ENCODE measurements at places on chromosomes 6 and 20.

- DNase-seq = no peak
Measured at GRCh38 chr6:106643061-106643460, 13.7 kb downstream of the QRSL1 start.

- DNase-seq = no peak
Measured at GRCh38 chr20:32780749-32781655, 18.8 kb downstream of the DNMT3B start.

DNA sequence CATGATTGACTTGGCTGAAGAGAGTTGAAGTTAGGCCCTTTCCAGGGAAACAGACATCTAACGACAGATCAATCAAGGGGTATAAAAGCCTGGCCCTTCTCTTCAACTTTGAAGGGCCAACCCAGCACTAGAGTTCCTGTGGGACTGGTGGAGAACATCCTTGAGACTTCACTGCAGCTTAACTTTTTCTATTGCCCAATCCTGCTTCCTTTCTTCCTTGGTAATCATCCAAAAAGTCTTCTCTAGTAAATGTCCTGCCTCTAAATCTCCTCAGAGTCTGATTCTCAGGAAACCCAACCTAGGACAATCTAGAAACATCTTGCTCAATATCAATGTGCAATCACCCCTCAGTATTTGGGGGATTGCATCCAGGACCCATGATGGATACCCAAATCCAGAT, 1.9 kb downstream of the MKKS start:
- DNase-seq = no peak

DNA sequence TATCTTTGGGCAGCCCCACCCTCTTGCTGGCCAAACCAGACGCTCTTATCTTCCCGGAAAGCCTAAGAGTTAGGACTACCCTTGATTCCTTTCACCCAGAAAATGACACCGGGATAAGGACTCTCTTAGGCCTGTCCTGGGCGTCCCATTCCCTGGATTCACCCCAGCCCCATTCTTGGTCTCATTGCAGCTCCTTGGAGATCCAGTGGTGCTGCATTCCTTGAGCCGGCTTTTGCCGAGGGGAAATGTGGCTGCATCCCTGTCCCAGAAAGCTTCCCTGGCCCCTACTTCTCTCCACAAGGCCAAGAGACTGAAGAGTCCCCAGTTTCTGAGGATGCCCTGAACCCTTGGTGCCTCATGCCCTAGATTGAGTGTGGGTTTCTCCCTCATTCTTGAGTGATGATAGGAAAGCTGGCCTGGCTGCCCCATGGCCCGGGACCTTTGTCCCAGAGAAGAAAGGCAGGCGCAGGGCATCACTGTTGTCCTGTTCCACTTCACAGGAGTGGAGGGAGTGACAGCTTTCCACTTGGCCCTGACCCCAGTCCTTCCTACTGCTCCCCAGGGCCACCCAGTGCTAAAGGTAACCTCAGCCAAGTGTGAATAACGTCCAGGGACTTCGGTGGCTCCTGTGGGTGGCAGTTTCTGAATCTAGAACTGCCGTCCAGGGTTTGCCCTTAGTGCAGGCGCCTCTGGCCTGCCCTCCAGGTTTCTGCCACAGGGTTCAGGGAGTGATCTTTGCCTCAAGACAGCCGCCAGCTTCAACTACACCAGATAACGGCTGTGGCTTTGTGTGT, 42.7 kb upstream of the MYL9 start:
- no peak for DNase-seq

DNA sequence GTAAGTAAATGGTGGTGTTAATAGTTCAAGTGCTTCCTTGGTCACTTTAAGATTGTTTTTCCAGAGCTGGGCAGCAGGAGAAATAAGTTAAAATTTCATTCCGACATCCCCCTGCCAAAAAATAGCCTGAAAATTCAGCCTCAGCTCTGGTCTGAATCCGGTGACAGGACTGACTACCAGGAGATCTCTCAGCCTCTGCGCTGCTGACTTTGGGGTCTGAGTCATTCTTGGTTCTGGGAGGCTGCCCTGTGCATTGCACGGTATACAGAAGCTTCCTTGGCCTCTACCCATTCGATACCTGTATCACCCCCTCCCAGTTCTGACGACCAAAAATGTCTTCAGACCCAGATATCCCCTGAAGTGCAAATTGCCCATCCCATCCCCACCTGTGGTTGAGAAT, 36.3 kb upstream of the TFAP2C start:
- DNase-seq = no peak

DNA sequence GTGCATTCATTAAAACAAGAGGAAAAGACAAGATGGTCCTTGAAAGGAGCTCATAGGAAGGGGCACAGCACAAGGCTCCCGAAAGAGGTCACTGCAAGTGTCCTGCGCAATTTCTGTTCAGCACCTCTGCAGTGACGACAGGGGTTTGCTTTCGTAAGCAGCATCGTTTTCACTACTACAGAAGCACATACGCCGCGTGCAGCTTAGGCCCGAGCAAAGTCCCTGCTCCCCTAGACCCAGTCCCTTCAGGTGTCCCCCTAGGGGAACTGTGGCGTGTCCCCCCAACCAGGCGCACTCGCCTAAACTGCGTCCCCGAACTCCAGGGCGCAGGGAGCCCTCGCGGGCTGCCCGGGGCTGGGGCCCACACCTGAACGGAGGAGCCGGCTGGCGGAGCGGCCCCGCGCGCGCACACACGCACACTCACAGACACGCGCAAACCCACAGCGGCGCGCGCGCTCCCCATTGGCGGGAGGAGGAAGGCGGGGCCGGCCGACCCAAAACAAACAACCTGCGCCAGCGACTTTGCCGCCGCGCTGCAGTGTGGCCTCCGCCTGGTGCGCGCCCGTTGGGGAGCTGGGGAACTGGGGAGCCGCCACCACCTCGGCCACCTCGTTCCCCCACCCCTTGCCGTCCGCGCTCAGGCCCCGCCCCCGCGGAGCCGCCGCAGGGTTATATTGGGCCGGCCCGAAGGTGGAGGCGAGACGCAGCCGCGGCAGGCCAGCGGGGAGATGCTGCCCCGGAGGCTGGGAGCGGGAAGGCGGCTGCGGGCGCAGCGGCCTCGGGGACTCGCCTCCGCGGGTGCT, at the start of gene FOXQ1:
TSS of gene FOXQ1 (plus strand) at position 699 of the 803 bp plus-strand sequence. CDS start 607 bp downstream, outside the sequence.
- peak; percentile 47 for DNase-seq

GRCh38 chr6:145783796-145784195, 30.8 kb downstream of the FBXO30 start:
- DNase-seq = no peak

- DNase-seq = peak; percentile 72
Measured at GRCh38 chr20:21048841-21049273, 57.3 kb downstream of the LINC00237 start.

GRCh38 chr20:13910492-13910891, 79.9 kb downstream of the SEL1L2 start:
- no peak for DNase-seq

DNA sequence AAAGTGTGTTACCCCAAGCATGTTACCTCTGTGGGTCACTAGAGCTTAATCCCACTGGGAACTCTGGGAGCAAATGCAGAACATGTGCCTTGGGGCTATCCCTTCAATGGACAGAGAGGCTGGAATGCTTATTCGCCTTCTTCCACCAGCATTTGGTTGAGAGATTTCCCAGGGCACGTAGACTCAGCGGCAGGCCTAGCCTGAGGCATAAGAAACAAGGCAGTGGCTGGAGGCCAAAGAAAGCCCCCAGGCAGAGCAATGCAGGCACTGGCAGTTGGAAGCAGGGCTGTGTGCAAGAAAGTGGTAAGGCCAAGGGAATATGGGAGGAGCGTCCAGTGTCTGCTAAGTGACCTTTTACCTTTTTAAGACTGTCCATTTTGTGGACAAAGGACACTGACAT, 114.0 kb upstream of the FLRT3 start:
- no peak for DNase-seq

DNA sequence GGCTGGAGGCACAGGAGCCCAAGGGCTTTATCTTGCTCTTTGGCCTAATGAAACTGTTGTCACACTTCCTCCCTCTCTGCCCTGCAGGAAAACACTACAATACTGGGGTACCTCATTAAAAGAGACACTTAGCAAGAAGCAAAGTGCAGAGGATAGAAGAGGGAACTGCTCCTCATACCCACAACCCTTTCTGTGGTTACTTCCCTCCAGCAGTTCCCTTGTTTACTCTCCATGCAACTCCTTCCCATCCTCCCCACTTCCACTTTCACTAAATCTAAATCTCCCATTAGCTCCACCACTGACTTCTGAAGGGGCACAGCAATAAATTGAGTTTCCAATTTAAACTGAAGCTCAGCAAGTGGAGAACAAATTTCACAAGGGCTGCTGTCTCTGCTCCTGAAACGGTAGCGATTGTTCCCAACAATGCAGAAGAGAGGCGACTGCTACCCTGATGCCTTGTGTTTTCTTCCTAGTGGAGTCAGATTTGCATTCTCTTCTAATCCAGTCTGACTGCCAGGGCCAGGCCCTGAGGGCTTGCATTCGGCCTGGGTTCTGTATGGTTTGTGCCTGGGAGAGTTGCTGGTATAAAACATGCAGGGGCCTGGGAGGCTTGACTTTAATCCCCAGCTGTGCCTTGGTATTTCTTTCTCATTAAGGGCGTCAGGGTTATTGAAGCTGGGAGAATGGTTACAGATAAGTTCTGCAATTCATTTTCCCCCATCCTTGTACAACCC, 454.7 kb downstream of the TFAP2B start:
- no peak for DNase-seq

GRCh38 chr6:142195862-142196541, 48.9 kb downstream of the VTA1 start:
- DNase-seq = no peak

- no peak for DNase-seq
Measured at GRCh38 chr6:168525926-168526630, 85.1 kb downstream of the SMOC2 start.

DNA sequence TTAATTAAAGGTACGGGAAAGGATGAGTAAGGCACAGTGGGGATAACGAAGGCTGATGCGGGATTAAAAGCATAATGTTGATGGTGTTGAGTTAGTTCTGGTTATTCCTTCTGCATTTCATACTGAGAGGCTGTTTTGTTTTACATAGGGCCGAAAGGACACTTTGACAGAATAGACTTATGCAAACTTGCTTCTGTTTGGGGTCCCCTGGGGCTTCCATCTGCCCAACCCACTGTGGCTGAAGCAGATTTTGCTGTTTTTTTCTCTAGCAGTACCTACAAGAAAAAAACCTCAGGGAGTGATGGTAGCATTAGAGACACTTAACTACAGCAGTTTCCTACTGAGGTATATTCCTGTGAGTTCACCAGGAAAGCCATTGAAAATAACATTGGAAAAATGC, 136.1 kb upstream of the SUPT3H start:
- DNase-seq = no peak

GRCh38 chr6:138227316-138227781, 9.1 kb upstream of the PBOV1 start:
- no peak for DNase-seq

GRCh38 chr6:162029873-162030576, 697.5 kb downstream of the PRKN start:
- DNase-seq = no peak

DNA sequence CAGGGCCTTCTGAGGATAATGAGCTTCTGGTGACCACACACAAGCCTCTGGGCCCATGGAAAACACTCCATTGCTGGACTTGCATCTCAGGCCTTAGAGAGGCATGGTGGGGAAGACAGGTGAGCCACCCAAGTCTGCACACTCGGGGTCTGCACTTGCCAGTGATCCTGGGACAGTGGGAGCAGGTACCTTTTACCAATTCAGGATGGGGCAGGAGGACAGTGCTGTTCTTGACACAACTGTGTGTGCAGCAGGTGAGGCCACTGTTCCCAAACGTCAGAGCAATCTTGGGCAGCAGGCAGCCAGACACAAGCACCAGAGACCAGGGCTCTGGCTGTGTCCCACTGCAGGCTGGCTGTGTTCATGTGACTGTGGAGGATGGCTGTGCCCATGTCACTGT, 221.3 kb downstream of the ERMARD start:
- no peak for DNase-seq

DNA sequence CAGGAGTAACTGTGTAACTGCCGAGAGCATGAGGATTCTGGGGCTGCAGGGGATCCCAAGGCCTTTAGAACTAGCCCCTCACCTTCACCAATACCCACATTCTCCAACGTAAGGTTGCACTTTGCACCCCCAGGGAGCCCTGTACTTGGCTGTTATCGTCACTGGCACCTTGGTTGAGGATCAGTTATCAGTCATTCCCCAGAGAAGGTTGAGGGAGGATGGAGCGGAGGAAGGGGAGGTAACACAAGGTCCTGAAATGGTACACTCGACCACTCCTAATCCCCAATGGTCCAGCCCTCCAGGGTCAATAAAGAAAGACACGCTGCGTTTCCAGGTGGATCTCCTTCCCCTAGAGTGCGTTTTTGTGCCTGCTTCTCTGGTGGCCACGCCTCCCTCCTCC, 1.1 kb upstream of the SPDEF start:
- DNase-seq = no peak

DNA sequence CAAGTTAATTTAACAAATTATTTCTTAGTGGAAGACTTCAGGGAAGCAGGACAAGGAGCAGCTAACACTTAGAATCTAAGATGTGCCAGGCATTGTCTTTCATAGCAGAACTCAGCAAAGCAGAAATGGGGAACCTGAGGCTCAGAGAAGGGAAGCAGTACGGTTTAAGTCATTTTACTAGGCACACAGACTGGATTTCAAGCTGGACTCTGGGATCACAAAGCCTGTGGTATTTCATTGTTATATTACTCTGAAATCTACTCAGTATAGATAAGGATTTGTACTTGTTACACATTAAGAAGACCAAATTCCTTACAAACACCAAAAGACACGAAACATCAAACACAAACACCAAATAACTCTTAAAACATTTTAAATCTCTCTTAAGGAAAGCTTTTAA, 199.6 kb downstream of the ISM1 start:
- DNase-seq = no peak

DNA sequence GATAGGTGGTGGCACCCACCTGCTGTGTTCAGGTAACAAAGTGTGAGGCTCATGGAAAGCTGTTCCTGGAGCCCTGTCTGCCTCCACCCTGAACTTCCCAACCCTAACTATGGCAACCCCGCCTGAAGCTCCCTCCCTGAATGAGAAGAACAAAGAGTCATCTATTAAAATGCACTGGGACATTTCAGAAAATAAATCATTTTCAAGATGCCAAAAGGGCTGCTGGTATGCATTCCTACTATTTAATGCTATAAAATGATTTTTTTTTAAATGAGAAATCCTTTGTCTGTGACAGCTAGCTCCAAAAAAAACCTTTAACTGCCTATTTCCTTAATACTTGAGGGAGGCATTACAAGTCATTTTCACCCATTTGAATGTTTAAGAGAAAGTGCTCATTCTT, 84.3 kb upstream of the MRPS10 start:
- DNase-seq = no peak

- DNase-seq = no peak
Measured at GRCh38 chr20:54227751-54228150, 19.9 kb downstream of the PFDN4 start.

Data from stimulated activated CD4-positive, alpha-beta T cell treated with anti-CD3 and anti-CD28 coated beads, Interleukin-15, amount 100 ng/mL, for 24 hours (primary cell).